ENCODE measurements at places on chromosomes 2 and 18.

- DNase-seq, result no peak
Observed at GRCh38 chr18:48795696-48796095, 155.1 kb downstream of the SMAD7 start.

- no peak for DNase-seq
Observed at GRCh38 chr18:59039449-59039848, 100.2 kb upstream of the SEC11C start.

DNA sequence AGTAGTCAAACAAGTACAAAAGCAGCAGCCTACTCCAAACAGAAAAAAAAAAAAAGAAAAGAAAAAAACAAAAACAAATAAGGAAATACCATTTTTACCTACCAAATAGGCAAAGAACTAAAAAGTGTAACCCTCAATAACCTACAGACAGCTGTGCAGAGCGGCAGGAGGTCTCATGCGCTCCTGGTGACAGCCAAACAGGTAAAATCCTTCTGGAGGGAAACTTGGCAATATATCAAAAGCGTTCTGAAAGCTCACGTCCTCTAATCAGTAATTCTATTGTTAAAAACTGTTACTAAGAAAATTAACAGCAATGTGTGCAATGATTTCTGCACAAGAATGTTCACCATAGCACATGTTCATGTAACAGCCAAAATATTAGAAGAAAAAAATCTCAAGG, 105.6 kb downstream of the AFF3 start:
- DNase-seq, result no peak

DNA sequence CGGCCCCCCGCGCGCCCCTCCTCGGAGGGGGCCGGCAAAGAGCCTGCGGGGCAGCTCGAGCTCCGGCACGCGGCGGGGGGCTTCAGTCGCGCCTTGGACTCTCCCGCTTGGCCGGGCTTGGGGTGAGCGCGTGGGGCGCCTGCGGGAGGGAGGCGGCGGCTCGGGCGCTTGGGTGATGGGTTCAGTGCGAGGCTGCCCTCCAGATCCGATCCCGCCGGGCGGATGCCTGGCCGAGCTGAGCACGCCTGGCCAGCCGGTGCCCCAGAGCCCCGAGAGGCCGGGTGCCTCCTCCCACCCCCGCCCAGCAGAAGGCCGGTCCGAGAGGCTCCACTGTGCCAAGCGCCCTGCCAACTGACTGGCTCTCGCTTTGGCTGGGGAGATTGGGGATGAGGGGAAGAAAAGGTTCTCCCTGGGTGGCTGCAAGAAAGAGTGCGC, 273 bp upstream of the NXPH2 start:
- no peak for DNase-seq

DNA sequence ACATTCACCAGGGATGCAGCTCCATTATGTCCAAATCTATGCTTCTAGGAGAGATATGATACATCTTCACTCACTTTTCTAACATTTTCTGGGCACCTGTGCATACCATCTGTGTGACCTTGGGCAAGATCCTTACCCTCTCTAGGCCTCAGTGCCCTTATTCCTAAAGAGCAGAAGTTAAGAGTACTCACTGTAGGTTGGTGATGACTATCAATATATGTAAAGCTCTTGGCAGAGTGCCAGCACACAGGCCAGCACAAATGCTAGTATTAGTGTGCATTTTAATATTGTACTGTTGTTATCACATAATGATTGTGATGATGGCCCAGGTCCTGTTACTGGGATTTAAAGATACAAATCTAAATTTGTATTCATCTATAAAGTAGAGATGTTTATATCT, 199.2 kb downstream of the RAD51AP2 start:
- DNase-seq, result no peak

DNA sequence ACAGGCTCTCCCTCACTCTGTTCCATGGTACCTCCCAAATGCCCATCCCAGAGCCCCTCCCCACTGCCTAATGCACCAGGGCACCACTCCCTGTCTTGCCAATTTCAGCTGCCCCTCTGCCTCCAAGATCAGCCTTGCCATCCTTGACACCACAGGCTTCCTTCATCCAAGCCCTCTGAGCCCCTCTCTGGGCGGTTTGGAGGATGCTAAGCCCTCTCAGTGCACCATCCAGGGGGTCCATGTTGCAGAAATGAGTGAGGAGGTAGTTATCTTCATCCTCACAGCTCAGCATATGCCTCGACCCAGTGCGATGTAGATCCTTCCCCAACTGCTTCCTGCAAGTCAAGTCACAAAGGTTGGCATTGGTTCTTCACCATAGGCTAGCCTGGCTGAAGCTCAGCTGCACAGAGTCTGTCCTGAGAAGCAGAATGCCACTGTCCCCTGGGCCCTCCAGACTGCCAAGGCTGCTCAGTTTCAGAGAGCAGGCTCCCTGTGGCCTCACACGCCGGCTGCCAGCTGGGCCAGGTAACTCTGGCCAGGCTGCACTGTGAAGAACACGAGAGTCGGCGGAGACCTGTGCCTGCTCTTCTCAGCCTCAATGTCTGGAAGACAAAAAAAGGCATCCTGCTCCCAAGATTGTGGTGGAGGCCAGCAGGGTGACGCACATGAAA, 9.9 kb upstream of the MAP3K2 start:
- DNase-seq, result no peak

DNA sequence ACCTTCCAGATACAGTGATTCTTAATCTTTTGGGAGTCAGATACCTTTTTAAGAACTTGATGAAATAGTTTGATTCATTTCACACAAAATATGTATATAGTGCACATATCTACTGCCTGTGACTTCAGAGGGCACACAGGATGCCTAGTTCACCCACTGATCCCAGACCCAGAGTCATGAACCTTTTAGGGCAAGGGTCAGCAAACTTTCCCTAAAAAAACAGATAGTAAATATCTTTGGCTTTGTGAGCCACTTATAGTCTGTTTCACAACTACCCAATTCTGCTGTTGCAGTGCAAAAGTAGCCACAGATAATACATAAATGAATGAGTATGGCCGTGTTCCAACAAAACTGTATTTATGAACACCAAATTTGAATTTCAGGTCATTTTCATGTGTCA, 124.9 kb downstream of the ANKRD44 start:
- no peak for DNase-seq

- DNase-seq, result no peak
Observed at GRCh38 chr18:49400398-49401072, 59.9 kb downstream of the DYM start.

- no peak for DNase-seq
Observed at GRCh38 chr2:120625865-120626560, 109.7 kb upstream of the GLI2 start.

DNA sequence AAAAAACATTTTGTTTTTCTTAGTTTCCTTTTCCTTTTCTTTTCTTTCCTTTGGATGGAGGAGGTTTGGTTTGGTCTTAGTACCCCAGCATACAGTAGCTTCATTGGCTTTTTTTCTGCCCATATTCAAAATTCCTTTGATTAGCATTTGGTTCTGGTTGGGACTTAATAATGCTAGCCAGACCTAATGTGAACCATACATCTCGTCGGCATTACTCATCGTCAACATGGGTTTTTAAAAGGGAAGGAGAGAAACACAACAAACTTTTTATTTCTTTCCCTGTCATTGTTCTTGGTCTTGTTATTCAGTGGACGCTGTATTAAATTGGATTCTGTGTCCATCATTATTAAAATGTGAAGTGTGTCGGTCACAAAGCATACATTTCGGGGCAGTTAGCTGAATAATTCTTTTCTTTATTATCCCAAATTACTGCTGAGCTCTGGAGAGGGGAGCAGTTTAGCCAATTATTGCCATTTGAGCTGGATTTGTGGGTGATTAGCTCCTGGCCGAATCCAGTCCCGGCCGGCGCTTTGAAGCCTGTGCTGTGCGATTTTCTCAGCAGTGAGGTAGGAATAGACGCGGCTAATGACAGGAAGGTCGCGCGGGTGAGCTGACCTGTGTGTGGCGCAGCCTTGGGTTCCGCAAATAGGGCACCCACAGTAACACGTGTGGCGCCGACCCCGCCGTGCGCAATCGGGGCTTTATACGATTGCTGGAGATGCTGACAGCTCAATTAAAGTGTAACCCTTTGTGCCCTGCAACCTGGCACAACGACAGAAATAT, 303.3 kb downstream of the GBX2 start:
- DNase-seq, result no peak

- DNase-seq, result no peak
Observed at GRCh38 chr2:38862476-38862875, 13.3 kb downstream of the DHX57 start.

- no peak for DNase-seq
Observed at GRCh38 chr2:109028277-109028676, 39.3 kb upstream of the EDAR start.

DNA sequence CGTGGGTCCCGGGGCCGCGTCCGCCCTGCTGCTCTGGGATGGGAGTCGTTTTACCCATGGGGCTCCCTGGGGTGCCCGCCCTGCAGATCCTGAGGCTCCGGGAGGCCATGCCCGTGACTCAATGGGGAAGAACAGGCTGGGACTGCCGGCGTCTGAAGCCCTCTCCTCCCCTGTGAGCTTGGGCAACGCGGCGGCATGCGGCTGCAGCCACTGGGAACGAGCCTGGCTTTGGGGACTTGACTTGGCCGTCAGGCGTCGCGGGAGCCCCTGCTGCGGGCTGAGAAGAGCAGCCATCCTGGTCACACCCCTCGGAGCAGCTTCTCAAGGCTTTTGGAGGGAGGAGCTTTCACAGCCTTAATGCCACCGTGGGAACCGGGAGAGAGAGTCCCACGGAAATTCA, 126.9 kb upstream of the CTDP1 start:
- DNase-seq, result no peak

DNA sequence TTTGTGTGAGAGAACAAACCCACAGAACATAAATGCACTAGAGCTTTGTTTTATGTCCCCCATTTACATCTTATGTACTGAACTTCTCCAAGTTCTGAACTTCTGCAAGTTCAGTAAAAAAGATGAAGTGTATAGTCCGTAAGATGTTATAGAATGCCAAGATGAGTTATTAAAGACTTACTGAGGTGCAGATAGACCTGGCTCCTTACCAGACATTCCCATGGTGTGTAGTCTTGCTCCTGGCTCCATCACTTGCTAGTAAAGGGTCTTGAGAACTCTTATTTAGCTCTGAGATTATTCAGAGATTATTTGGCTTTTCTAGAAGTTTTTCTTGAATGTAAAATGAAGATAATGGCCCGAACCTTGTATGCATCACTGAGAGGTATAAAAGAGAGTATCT, 16.8 kb downstream of the GULP1 start:
- no peak for DNase-seq

- no peak for DNase-seq
Observed at GRCh38 chr2:168160897-168161296, 86.5 kb downstream of the STK39 start.

DNA sequence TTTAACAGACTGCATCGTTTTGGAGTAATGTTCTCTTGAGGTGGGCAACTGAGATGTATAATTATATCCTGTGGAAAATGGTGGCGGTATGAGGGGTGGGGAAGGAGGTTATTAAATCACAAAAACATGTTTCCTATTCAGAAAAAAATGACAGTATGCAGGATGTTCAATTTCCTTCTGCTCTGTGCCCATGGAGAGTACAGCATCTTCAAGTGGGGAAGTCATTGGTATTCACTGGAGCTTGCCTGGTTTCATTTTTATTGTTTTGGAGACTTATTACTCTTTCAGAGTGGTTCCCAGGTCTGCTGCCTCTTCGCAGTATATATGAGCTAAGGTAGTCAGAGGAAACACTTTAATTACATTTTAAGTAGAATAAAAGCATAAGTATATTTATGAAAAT, 318.8 kb upstream of the RAB12 start:
- no peak for DNase-seq

DNA sequence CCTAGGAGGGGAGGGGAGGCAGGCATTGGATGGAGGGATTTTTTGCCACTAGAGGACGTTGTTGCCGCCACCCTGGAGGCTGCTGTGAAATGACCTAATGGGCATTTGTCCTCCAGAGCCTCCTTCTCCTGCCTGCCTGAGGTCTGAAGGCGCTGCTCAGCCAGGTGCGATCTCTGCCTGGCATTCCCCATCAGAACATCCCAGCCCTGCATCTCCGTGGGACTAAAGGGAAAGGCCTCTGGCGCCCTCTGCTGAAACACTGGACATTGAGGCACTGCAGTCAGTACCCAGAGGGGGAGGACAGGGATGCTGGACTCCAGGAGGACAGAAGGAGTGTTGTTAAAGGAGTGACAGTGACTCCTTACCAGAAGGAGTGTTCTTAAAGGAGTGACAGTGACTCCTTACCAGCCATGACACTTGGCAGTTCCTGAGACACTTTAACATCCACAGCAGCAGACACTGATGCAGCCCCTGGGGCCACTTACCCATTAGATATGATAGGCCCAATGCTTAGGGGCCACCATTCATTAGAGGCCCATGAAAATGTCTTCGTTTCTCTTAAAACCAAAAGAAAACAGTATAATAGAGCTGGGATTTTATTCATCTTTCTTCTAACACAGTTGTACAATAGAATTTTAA, 17.0 kb downstream of the THNSL2 start:
- no peak for DNase-seq

- DNase-seq, result no peak
Observed at GRCh38 chr2:20997953-20998722, 45.7 kb downstream of the APOB start.

GRCh38 chr2:170747921-170748320, 22.3 kb upstream of the ERICH2 start:
- DNase-seq, result no peak

DNA sequence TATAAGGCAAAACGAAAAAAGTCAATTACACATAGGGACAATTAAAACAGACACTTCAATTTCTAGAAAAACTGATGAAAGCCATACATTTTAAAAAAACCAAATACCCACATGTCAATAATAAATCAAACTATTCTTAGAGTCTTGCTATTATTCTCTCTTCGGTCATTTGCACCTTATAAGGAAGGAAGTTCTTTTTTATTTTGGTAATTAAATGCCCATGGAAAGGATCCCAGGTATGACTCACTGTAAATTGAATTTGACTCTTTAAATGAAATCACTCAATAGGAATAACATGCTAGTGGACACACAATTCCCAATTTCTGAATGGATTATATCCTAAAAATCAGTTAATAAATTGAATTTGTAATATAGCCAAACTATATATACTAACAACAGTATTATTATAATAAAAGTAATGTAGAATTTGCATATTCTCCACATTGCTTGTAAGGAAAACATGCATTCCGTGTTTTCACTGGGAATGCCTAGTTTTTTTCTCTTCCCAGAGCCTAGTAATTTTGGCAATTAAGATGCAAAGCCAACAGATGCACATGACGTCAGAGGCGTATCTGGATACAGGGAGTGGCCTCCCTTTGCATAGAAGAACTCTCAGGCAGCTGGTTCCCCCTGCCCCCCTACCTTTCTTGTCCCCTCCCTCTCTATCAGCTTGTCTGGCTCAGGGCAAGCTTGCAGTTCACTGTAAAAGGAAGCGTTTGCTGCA, 153.5 kb upstream of the PGAP1 start:
- no peak for DNase-seq

- no peak for DNase-seq
Observed at GRCh38 chr18:8140841-8141501, 468.3 kb upstream of the RAB12 start.

GRCh38 chr2:187169864-187170263, 278.2 kb downstream of the CALCRL start:
- DNase-seq, result no peak

- no peak for DNase-seq
Observed at GRCh38 chr2:80073134-80073561, 231.4 kb downstream of the LRRTM1 start.

DNA sequence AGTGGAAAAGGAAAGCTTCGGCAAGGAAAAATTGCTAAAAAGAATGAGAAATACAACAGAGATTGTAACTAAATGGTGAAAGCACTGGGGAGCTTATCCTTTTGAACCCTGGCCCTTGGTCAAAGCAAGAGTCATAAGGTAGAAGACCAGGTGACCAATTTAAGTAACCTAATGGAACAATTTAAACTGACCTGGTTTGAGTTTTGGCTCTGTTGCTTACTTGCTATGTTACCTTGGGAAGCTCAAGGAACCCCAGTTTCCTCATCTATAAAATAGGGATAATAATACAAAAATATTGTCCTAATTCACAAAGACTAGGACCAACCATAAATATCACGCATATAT, 48.6 kb downstream of the NHEJ1 start:
- DNase-seq, result no peak

All from stimulated activated CD4-positive, alpha-beta T cell treated with anti-CD3 and anti-CD28 coated beads, TNF-alpha, amount 100 ng/mL, for 24 hours (primary cell).